ENCODE measurements at places on chromosomes 4 and X.

DNA sequence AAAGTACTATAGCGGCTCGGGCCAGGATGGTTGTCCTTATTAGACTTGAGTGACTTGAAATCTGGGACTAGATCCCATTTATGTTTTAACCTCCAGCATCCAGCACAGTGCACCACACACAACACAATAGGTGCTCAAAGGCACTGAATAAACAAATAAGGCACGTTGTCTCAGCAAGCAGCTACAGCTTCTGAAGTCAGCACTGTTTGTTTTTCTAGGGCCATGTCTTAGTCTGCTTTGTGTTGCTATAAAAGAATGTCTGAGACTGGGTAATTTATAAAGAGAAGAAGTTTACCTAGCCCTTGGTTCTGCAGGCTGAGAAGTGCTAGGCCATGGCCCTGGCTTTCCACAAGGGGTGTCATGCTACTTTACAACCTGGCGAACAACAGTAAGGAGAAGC lies 102.1 kb upstream of the LNX1 start:
- no peak for DNase-seq

- no peak for DNase-seq
Observed at GRCh38 chr4:25816591-25817058, 46.2 kb downstream of the SEL1L3 start.

- no peak for DNase-seq
Observed at GRCh38 chr4:139682741-139683151, 17.1 kb downstream of the MGST2 start.

DNA sequence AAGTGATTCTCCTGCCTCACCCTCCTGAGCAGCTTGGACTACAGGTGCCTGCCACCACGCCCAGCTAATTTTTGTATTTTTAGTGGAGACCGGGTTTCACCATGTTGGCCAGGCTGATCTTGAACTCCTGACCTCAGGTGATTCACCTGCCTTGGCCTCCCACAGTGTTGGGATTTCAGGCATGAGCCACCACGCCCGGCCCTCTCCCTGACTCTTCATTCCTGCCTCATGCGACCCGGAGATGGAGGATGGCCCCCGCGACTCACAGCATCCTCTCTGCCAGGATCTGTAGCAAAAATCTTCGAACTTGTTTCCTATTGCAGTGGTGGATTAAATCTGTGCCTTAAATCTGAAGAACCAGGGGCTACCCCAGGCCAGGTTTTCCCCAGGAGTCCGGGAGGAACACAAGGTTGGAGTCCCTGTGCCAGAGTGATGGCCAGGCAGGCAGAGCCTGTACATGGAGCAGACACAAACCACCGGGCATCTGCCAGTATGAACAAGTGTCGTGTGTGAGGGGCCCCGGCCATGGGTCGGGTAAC lies 11.5 kb downstream of the CPLX1 start:
- no peak for DNase-seq

DNA sequence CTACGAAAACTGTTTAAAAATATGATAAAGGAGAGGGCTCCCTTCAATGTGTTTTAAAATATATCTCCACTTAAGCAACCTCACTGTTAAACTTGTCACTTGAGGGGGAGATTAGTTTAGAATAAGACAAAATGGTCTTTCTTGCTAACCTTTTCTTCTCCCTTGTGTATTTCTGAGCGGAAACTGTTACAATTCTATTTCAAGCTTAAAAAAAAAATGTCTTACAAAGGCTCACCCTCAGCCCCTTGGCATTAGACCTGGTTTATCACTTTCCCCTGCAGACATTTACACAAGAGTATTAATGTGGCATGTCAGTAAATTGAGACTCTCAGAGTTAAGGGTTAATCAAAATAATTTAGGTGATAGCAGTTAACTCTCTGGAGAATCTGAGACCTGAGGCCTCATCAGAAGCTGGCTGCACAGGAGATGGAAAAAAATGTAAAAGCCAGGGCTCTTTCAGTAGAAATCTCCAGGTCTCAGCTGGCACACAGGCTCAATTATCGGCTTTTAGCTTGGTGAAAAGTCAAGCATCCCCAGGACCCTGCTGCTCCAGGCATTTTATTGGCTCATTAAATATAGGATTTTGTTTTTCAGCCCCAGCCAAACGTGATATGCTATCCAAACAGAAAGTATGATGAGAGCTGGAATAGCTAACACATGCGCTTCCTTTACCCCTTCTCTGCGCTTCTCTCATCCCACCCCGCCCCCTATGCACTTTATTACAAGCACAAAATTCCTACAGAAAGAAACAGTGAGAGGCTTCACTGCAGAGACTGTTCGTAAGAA lies 130.5 kb downstream of the PPA2 start:
- DNase-seq = no peak

DNA sequence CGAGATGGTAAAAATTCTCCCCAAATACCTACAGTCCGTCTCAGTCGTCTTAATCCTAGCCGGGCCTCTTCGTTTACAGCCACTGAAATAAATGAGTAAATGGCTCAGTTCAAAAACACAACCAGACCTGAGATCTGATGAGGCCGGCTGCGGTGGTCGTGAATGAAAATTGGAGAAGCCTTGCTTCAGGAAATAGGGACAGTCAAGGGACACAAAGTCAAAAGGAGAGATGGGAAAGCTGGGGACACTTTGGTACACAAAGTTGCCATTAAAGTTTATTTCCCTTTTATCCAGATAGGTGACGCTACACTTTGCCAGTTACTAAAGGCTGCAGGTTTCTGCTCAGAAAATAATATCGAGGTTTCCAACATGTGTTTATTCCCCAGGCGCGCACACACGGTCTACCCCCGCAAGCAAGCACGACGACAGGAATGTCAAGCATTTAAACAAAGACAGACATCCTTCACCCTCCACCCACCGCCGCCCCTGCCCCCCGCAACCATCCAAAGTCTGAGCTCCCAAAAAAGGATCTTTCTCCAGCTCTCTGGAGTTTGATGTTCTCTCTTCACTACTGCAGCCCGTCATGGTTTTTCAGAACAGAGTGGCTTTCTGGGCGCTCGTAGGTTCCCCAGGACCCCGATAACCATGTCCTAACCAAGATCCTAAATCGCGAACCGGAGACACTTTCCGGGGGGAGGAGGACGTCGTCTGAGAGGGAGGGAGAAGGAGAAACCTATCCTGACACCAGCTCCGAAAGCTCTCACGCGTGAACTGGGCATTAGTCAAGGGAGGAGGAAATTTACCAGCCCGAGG lies 1.3 kb upstream of the PCDH7 start:
- no peak for DNase-seq

- no peak for DNase-seq
Observed at GRCh38 chrX:100931218-100931924, 2.7 kb upstream of the XKRX start.

- DNase-seq = no peak
Observed at GRCh38 chrX:54695816-54696487, 102.1 kb downstream of the ITIH6 start.

- no peak for DNase-seq
Observed at GRCh38 chr4:111231281-111231680, 608.4 kb upstream of the PITX2 start.

DNA sequence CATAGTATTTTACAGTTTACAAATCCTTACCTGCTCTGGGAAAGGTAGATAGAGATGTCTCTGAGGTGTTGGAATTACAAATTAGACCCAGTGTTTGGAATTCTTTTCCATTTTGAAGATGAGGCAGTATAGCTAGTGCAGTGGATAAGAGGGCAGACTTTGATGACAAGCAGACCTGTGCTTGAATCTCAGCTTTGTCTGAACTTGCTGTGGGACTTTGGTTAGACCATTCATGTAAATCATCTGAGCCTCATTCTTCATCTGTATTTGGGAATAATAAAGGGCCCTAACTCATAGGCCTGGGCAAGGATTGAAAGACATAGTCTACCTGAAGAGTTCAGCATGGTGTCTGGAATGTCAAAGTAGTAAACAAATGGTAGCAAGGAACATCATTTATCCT lies 77.2 kb upstream of the BOD1L1 start:
- no peak for DNase-seq

DNA sequence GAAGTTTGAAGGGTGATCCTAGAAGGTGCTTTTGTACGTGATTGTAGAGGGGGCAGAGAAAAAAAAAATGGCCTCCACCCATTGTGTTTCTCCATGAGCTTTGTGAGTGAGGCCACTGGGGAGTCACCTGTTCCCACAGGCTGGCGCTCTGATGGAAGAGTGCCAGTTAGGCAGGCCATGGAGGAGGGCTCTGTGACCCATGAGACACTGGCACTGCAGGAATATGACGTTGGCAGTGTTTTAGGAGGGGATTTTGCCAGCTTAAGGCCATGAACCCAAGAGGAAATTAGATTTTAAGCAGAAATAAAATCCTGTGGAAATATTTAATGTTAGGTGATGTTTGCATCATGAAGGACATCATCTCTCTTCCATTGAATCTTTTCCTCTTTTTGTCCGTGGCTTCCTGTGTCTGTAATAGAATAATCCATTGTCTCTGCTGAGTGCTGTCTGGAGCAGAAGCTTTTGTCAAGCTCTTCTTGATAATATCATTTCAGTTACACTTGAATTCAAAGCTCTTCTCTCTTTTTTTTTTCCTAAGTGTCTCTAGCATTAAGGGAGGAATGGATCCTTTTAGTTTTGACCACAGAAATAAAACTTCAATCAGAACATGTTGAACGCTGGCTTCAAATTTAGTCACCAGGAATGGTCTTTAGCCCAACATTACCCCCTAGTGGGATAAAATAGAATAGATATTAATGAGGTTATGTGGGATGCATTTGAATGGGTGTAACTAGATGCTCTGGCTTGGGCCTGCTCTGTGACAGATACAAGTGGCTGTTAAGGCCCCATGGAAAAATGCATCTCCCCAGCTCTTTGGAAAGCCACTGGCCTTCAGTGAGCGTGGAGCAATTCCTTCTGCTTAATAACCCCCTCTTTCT lies 41.0 kb upstream of the UCP1 start:
- DNase-seq = no peak

DNA sequence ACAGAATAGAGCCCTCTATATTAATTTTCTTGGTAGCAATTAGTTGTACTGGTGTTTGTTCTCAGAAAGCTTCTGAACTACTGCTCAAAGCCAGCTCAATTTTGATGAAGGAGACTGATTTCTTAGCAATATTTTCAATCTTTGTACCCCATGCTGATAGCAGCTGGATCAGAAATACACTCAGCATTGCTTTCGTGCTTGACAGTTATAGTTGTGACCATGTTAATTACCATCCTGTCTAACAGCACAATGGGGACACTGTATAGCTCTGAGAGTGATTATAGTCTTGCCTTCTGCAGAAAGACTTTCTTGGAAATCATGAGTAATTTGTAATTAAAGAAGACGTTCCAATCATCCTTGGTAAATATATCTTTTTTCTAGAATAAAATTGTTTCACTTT lies 79.7 kb upstream of the GNPDA2 start:
- no peak for DNase-seq

GRCh38 chr4:71711044-71711984 lies 72.6 kb downstream of the GC start:
- DNase-seq = no peak

GRCh38 chrX:129043138-129043537 lies 480.2 kb downstream of the SMARCA1 start:
- DNase-seq = no peak

GRCh38 chrX:150635952-150636351 lies 57.2 kb upstream of the MTMR1 start:
- no peak for DNase-seq

DNA sequence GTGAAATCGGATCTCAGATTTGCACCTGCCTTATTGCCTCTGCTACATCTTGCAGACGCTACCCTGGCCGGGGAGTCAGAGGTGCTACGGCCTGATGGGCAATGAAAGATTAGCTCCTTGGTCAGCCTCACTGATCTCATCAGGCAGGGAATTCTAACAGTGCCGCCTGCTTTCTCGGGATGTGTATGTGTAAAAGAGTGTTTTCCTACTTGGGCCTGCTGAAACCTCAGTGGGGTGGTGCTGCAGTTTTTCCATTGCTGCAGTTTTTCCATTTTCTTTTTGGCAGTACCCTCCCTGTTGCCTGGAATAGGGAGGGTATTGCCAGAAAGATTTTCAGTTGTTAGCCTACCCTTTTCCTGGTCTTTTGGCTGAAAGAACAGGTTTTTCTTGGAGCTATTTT lies 117.5 kb downstream of the CDKL5 start:
- DNase-seq = no peak

GRCh38 chr4:189294574-189294973 lies 646.1 kb upstream of the FRG1 start:
- no peak for DNase-seq

- no peak for DNase-seq
Observed at GRCh38 chr4:95572304-95572991, 23.7 kb upstream of the UNC5C start.

DNA sequence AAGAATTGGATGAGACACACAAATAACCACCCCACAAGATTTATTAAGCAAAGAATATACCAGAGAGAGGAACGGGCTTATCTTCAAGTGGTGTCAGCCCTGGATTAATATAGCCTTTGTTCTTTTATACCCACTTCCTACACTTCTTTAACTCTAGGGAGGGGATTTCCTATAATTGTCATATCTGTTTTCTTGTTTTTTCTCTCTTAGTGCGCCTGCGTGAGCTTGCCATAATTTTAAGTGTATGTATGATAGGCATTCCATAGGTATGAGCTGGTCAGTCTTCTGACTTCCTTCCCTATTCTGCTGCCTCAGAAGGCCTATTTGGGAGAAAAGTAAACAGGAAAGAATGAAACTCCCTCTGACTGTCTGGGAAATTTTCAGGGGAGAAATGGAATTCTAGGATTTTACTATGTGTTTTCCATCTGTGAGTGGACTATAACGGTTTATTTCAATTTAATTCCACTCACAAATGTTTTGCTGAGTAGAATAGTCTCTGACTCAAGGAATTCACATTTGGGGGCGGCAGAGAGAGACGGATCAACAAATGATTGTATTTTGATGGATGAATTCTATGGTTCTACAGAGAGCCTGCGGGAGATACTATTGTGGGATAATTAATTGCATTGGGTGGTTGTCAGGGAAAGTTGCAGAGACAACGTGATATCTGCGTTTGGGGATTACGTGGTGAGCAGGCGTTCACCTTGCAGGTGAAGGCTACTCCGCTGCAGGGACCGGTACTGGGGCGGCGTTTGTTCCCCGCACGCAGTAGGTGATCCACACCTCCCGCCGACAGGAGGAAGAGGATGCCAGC lies 626 bp upstream of the CEP135 start:
- no peak for DNase-seq

- no peak for DNase-seq
Observed at GRCh38 chr4:41212616-41213203, 1.6 kb downstream of the APBB2 start.

DNA sequence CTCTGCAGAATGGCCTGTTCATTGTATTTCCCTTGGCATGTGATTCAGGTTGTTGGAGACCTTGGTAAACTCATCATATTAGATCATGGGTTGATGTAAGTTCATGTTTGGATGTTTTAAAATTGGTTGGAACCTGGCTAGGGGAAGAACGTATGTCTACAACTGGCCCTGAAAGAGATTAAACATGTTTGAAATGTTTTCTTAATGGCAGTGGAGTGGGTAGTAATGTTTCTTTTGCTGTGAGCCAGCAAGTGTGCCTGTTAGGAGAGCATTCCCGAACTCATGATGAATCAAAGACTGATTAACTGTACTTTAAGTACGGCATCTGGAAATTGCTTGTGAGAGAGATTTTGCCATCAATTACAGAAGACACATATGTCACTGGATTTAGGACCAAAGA lies 44.5 kb upstream of the SLC4A4 start:
- DNase-seq = no peak
